Ureter (tissue), 1 donor: ENCODE measurements at places on chromosomes 5 and 9. TPM values are rescaled to one million over a fixed set of nuclear protein-coding genes. Genes with fewer than 3 reads are reported as not detected.

GRCh38 chr5:79020861-79021561 lies 35.9 kb upstream of the ARSB start:
- DNase-seq, result peak; percentile 67

DNA sequence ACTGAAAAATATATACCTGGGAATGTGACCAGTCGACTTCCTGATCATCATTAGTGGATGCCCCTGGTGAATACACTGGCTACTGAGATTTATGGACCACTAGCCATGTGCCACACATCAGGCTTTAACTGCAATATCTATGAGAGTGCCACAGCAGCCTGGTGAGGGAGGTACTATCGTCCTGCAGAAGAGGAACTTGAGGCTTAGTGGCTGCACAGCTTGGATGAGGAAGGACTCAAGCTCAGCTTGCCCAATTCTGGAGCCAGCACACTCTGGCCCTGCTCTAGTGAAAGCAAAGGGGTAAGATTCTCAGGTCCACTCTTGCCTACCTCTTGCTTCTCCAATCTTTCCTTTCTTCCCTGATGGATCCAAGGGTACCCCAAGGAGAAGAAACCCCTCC lies 129.3 kb downstream of the ENTREP1 start:
- DNase-seq, result no peak

DNA sequence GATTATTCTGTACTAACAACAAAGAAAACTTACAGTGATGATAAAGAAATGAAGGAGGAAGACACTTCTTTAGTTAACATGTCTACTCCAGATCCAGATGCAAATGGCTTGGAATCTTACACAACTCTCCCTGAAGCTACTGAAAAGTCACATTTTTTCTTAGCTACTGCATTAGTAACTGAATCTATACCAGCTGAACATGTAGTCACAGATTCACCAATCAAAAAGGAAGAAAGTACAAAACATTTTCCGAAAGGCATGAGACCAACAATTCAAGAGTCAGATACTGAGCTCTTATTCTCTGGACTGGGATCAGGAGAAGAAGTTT lies 67.9 kb downstream of the VCAN start:
- DNase-seq, result no peak

DNA sequence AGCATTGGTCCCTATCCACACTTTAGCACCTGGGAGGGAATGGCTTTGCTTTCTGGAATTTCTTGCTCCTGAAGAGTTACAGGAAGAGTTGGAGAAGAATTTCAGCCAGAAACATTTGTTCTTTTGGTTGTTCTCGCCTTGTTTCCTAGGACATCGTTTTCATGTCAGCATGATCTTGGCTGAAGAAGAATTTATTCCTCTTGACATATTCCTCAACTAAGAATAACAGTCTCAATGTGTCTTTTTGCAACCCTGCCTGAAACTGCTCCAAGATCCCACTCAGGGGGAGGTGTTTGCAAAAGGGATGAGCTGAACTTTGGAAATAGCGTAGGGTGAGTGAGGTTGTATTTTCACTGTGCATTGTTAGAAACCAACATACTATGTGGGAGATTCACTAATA lies 26.1 kb downstream of the MAMDC2 start:
- DNase-seq, result no peak

The OR1Q1 gene
- total RNA-seq, result not detected

GRCh38 chr5:149448831-149449714 lies 70.0 kb upstream of the IL17B start:
- DNase-seq, result no peak

DNA sequence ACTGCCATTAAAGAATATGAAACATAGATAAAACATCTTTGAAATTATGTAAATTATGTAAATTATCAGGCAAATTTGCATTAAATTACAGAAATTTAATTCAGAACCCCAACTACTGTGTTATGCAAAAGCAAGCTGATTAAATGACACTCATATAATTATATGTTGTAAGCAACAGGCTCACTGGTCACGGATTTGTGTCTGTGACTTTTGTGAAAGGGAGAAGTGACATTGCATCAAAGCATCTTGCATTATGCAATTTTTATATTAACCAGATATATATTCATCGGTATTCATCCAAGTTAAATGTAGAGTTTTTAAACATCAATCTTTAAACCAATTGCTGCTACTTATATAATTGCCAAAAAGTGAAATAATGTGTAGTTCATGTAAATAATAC lies 13.0 kb upstream of the GLIPR2 start:
- DNase-seq, result no peak

DNA sequence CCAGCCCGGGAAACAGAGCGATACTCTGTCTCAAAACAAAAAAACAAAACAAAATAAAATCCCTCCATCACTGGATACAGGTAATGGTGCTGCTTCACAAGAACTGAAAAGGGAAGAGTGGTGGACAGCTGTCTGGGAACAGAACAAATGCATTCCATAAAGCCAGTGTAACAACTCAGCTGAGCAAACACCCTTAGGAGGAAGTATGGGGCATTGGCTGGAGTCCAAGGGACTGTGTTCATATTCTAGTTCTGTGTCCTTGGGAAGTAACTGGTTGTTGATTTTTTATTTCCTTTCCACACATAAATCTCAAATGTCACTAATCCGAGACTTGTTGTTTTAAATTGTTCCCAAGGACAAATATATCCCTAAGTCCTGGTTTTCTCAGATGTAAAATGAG lies 38.3 kb downstream of the HTR1A start:
- DNase-seq, result no peak

GRCh38 chr9:133430244-133430643 lies 8.1 kb downstream of the ADAMTS13 start:
- DNase-seq, result no peak

The CDH9 gene
- total RNA-seq, result not detected

DNA sequence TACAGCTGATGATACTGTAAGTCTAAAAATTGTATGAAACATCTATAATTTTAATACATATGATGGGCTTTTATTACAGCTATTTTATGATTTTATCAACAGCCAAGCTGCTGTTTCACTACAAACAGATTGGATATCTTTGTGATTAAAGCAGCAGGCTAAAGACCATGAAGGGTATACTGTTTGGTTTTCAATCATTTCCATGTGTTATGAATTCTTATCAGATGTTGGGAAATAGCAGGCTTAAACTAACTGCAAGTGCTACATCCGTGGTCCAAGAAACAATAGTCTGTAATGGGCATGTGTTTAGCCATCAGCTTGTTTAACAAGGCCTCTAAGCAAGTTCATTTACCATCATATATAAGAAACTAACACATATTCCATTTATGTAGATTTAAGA lies 107.5 kb downstream of the CWC27 start:
- no peak for DNase-seq

The SHOC1 gene
- 0.16 TPM for total RNA-seq

GRCh38 chr5:144093868-144094267 lies 76.6 kb downstream of the YIPF5 start:
- no peak for DNase-seq
